Stimulated activated CD4-positive, alpha-beta T cell treated with anti-CD3 and anti-CD28 coated beads, Interleukin-2, amount 100 ng/mL, for 48 hours (primary cell): ENCODE measurements at places on chromosomes 16 and 17.

DNA sequence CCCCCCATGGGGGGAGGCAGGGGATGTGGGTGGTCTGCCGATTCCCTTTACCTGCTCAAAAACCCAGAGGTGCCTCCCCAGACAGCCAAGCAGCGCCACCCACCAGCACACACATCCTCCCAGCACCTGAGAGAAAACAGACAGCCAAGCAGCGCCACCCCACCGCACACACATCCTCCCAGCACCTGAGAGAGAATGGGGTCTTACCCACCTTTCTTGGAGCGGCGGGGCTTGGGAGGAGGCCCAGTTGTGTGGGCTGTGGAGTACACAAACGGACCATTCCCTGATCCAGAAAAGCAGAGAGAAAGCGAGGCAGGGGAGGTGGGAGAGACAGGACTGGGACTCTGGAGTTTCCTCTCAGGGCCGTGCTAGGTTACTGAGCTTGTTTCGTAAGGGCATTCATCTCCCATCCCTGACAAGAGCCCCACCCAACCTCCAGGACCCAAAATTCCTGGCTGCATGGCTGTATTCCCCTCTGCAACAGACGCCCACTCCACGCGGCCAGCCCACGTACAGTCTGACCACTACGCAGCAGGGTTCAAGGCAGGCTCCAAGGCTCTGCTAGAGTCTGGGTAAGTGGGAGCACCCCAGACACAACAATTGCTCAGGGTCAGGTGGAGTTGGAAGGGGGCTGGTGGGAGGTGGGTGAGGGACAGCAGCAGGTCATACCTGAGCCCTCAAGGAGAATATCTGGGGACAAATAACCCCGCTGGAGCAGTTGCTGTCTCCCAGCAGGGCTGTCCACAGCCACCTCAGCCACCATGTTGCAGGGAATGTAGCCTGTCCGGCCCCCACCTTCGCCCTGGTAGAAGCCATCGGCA, 22.3 kb downstream of the TSPOAP1 start:
- DNase-seq: no peak

DNA sequence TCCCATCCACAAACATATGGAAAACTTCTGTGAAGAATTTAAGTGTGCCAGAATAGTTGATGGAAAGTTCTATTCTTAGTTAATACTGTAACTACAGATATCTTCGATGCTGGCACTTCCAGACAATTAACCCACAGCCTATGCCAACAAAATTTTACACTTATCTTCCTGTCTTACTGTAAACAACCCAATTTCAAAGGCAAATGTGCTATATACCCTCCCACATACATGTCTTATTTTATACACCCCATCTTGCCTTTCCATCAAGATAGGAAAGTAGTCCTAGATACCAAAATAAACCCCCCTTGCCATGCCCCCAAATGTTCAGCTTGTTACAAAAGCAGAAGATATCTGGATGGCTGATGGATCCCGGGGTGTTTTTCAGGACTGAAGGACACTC, 306.3 kb downstream of the SLC39A11 start:
- DNase-seq: no peak

- DNase-seq: no peak
Measured at GRCh38 chr17:61487989-61488595, 35.9 kb downstream of the TBX4 start.

DNA sequence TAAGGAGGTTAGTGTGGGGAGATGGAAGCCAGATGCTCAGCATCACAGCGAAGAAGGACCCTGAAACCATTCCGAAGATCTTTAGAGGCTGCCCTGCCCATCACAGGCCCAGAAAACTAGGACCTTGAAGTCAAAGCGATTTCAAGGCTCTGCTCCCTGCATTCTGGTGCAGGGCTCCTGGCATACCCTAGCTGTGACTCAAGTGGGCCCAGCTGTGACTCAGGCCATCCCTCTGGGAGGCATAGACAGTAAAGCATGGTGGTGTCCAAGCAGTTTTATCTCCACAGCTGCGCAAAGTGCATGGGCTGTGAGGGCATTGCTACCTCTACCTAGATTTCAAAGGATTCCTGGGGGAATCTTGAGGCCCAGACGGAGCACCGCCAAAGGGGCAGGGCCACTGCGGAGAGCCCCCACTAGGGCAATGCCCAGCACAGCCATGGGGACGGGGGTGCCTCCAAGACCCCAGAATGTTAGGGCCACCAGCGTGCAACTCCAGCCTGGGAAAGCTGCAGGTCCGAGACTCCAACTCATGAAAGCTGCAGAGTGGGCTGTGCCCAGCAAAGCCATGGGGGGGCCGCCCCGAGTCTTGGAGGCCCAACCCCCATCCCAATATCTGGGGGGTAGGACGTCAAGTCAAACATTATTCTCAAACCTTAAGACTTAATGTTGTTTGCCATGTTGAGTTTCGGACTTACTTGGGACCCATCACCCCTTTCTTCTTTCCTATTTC, 11.7 kb upstream of the ZNF594 start:
- no peak for DNase-seq

GRCh38 chr16:8376430-8376829, 213.9 kb downstream of the TMEM114 start:
- no peak for DNase-seq

DNA sequence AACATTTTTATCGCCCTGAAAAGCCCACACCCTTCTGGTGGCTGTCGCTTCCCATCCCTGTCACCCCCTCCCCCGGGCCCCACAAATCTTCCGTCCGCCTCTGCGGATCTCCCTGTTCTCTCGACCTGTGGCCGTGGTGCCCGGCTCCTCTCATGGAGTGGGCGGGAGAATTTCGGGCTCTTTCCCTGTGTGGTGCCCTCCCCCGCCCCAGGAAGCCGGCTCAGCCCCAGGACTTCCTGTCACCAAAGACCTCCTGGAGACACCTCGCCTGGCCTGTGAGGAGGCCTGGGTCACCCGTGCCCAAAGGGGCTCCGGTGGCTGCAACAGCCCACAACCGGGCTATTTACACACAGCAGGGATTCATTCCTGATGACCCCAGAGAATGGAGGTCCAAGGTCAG, 26.1 kb upstream of the UBE2I start:
- no peak for DNase-seq

- DNase-seq: peak; percentile 90
Measured at GRCh38 chr17:35373534-35373983, at the start of gene SLFN11. TSS of gene SLFN11 (minus strand) at chr17:35373621. CDS start at chr17:35363807, 9,814 bp downstream.

- no peak for DNase-seq
Measured at GRCh38 chr16:73847090-73847489, 449.5 kb upstream of the PSMD7 start.

DNA sequence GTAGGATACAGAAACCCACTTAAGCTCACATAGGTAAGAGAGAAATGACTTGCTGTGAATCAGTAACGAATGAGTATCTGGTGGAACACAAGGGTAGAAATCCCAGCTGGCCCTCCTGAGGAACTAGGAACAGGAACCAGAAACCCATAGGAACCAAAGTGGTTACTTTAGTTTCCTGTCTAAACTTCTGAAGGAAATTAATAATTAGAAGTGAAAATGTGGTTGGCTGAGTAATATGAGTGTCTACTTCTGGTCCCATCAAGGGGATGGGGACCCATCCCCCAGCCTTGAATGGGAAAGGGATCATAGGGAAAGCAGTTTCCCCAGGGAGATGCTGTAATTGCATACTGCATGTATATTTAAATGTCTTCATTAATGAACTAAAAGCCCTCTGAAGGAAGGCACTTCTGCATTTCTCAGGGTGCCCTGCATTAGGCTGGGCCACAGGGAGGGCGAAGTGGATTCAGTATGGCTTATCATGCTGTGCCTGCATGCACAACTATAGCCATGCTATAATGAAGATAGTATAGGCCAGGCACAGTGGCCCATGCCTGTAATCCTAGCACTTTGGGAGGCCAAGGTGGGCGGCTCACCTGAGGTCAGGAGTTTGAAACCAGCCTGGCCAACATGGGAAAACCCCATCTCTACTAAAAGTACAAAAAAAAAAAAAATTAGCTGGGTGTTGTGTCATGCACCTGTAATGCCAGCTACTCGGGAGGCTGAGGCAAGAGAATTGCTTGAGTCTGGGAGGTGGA, 45.6 kb downstream of the CYB5B start:
- peak; percentile 6 for DNase-seq
